ENCODE measurements at places on chromosomes 3 and 15.
A peak's percentile ranks its signal among the peaks of the same experiment; 100 is the strongest.

GRCh38 chr3:27244374-27244773 lies 124.8 kb downstream of the NEK10 start:
- DNase-seq, result no peak

DNA sequence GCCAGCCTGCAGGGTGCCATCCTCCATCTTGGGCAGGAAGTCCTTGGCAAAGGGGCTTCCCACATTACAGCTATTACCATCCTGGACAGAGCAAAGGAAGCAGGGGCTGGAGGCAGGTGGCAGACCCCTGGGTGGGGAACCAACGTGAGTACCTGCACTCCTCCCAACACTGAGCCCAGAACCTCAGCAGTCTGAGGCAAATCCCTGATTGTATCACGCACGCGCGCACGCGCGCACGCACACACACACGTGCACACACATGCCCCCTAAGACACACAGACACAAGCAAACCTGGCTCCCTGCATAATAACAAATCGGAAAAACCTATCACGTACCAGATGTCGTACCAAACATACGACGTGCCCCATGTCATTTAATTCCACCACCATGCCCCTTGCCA lies 11.8 kb downstream of the POLG start:
- no peak for DNase-seq

DNA sequence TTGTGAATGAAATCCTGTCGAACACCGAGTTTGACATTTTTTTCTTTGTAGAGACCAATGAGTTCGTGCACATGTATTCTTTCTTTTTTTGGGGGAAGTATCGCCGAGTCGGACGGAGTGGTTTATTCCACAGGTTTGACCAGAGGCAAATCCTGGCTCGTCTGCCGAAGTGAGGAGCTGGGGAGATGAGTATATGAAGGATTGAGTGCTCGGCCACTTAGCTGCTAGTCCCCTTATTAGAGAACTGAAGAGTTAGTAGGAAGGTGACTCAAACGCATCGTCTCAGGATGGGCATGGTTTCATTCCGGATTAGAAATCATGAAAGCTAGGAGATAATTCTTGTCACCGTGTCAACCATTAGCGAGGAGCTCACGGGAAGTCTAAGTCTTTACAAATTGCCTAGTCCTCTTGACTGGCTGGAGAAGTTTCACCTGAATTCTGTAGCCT lies 154.7 kb upstream of the GOLIM4 start:
- DNase-seq, result no peak

DNA sequence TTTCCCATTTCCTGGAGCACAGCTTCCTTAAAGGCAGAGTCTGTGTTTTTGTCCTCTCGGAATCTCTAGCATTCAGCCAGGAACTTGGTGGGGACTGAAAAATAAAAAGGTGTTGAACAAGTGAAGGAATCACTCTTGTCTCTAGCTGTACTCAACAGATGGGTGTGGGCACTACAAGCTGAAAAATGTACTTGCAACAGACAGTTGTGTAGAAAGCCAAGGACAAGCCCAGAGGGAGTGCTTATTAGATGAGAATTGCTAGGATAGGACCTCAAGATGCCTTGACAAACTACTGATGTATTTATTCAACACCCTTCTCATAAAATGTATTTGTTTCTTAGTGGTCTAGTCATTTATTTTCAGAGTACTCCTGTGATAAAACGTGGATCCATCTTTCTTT lies 95.1 kb downstream of the CHCHD6 start:
- DNase-seq, result no peak

- no peak for DNase-seq
Measured at GRCh38 chr3:57064572-57064971, 4.1 kb downstream of the SPATA12 start.

GRCh38 chr3:13266651-13267362 lies 153.3 kb downstream of the NUP210 start:
- DNase-seq, result no peak

- no peak for DNase-seq
Measured at GRCh38 chr15:79874242-79874641, 22.6 kb downstream of the MTHFS start.

- no peak for DNase-seq
Measured at GRCh38 chr3:29789686-29790085, 508.8 kb downstream of the RBMS3 start.

DNA sequence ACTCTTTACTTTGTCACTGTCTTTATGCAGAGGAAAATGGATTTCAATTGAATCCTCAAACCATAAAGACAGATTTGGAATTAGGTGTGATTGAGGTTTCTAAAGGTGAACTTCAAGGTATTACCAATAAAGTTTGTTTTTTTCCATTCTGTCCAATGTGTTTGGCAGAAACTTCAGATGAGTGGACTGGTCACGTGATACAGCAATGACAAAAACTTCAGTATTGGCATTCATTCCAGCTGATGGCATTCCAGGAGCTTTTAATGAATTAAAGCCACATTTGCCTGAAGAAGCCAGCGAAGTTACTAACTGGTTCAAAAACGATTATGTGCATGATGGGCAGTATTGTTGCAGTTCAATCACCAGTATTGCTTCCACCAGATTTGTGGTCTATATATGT lies 4.5 kb upstream of the MASP1 start:
- DNase-seq, result no peak

DNA sequence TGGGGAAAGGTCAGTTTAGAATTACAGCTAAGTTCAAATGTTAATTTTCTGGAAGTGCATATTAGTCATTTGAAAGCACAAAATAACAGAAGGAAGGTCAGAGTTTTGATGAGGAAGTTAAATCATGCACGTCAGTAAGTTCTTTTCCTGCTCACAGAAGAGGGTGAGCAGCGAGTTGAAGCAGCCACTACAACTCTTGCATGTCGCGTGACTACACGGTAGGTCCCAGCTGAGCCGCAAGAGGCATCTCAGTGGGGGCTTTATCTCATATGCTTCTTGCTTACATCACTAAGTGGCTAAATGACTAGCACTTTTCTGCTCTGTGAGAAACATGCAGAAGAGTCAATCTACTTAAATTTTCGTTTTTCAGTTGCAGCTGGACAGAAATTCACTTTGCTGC lies 21.3 kb upstream of the SEC62 start:
- DNase-seq, result peak; percentile 62

DNA sequence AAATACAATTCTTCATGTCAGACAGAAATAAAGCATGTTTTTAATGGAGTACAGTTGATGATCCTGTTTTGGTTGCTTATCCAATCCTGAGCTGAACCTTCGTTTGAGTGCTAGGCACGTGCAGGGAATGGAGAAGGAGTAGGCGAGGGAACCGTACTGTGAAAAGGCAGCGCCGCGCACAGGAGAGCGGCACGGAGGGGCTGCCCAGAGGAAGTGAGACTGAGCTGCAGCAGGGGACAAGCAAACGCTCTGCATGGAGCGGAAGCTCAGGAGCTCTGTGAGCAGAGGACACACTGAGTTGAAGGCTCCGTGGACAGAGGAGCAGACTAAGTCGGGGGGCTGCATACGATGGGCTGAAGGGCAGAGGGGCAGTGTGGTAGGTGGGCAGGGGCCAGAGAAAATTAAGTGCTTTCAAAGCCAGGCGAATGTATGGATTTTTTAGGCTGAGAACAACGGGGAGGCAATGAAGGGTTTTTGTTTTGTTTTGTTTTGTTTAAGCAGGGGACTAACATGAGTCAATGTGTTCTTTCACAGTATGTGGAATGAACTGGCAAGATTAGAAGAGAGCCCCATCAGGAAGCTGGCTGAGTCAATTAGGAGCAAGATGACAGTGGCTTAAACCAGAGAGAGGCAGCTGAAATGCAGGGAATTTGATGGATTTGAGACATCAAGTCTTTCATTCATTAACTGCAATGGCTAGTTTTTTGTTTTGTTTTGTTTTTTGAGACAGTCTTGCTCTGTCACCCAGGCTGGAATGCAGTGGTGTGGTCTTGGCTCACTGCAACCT lies 23.8 kb upstream of the TM2D3 start:
- DNase-seq, result no peak

DNA sequence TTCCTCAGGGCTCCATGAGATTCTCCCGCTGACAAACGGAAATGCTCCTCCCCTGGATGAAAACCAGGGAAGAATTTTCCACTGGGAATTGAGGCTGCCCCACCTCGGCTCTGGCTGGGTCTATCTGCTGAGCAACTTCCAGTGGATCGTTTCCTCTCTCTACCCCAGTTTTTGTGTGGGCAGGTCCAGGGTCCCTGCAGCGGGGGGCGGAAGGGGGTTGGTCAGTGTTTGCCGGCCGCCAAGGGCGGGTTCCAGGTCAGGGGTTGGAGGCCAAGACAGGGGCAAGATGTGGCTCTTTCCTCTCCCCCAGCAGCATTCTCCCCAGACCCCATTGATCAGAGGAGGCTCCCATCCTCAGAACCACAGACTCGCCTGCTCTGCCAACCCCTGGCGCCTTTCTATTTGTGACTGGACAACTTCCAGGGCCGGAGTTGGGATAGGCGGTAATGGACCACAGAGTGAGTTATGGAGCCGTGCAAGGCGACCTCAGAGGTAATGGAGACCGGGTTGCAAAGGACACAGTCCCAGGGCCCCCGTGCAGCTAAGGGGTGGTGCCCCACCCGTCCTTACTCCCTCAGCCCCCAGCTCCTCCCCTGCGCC lies 92.2 kb downstream of the WNT7A start:
- no peak for DNase-seq

- no peak for DNase-seq
Measured at GRCh38 chr3:188362405-188362831, 208.5 kb downstream of the LPP start.

DNA sequence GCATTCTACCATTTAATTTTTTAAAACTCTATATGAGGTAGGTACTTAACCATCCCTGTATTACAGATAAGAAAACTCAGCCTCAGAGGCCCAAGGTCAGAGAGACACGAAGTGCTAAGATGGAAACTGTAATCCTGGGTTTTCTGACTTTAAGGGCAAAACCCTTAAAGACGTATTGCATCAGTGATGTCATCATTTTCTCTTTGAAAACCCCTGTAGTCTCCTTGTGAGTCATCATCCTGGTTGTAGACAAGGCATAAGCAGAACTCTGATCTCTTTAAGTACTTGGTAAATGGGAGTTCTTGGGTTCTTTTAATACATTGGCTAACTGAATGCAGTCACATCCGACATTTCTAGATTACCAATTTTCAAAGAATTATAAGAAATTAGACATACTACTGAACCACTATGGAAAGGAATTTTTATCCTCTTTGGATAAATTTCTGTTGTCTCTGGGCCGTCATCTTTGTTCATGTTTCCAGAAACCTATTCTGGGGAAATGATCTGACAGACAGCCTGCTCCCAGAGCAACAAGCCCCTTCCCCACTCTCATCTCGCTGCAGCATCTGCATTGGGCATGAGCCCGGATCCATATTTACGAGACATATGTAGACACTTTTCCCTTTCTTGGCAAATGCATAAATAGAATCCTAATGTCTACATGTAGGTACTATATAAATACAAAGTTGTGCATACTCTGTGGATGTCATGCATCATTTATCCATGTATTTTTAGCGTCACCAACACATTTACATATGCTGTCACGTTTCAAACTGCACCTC lies 48.7 kb upstream of the MDFIC2 start:
- no peak for DNase-seq

DNA sequence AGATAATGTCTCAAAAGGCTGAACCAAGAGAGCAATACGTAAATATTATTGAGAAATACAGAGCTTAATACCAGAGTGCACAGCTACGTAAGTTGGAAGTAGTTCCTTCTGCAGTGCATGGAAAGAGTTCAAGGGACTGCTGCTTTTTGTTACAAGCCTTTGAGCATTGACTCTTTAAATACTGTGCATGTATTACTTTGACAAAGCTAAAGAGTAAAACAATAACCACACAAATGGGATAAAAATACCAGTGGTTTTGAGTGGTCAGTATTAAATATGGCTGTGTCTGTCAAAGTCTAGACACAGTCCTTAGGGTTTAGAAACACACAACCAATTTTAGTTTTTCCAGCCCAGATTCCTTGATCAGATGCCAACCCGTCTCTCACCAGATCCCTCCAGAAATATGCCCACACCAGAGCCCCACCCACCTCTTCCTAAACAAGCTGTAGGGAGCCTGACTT lies 62.1 kb downstream of the SSR3 start:
- no peak for DNase-seq

DNA sequence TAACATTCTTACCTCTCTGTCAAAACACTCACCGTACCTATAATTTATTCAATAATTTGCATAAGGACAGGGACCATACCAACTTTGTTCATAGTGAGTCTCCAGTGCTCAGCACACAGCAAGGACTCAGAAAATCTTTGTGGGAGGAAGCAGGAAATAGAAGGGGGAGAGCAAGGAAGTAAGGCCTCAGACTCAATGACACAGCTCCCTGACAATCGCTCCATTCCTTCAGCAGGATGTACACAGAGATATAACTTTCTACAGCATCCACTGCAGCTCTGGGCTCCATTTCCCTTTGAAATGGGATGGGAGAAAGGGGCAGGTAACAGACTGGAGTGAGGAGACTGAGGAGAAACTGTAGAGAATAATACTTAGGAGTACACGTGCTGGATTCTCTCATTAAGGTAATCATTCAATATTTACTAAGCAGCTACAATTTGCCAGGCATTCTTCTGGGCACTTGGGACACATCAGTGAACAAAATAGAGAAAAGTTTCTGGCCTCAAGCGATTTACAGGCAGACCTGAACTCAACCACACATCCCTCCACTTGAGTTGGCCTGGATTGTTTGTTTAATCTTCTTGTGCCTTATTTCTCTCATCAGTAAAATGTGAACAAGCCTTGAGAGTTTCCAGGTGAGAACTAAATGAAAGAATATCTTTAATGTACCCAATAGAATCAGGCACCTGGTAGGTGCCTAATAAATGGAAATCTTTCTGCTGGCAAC lies 330.3 kb upstream of the THBS1 start:
- DNase-seq, result no peak

DNA sequence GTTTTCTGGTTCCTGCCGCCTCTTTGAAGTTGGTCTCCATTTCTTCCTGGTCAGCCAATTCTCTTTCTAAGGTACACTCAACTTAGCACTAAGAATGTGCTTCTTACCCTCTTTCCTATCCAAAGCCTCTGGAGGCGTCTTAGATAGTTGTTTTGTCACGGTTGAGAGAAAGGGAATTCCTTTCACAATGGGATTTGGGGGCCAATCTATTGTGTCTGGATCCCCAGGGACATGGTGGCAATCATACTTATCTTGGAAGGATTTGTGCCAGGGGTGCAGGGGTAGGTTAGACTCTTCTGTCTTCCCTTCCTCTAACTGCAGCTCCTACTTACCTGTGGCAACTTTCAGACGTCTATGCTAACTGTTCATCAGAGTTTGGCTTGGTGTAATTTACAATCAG lies 287.1 kb downstream of the SOX2 start:
- DNase-seq, result no peak

DNA sequence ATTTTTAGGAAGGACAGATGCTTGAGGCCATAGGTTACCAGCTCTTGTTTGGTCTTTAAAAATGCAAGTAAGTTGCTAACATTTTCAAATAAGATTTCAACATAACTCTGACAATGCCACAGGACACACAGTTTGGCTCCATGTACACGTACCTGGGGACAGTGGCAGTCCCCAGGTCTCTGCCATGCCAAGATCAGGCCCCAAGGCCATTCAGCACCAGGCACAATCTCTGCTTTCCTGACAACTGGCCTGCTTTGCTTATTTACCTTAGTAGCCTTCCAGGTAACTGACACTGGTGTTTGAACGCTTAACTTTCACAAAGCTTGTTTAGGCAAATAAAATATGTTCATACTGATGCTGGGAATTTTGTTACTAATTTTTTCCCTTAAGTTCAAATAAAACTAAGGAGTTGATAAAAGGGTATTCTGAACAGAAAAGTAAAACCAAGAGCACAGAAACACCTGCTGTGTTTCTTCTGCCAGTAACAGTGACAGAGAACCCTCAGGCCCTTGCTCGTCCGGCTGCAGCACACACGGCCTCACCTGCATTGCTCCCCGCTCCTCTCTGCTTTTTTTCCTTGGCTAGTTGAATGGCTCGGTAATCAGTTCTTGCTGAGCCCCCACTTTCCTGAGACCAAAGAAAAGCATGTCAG lies 16.5 kb downstream of the ZXDC start:
- DNase-seq, result no peak

Data from activated naive CD4-positive, alpha-beta T cell treated with anti-CD3 and anti-CD28 coated beads, Interleukin-2, amount 50 U/mL, for 72 hours (primary cell).